Right renal cortex interstitium (tissue), 3 donors: ENCODE measurements at places on chromosomes 13 and 19. TPM values are rescaled to one million over a fixed set of nuclear protein-coding genes. Genes with fewer than 3 reads are reported as not detected.
A peak's percentile ranks its signal among the peaks of the same experiment; 100 is the strongest.

- DNase-seq: no peak
Observed at GRCh38 chr19:35670686-35671085, 4.4 kb downstream of the UPK1A start.

MYO1F gene
- 4.8 TPM for polyA plus RNA-seq

- no peak for DNase-seq
Observed at GRCh38 chr19:42226886-42227285, 6.8 kb downstream of the ZNF526 start.

ZNF708 gene
- polyA plus RNA-seq: 20.9 TPM

ANKRD24 gene
- polyA plus RNA-seq: 0.76 TPM

LYPD3 gene
- 1.2 TPM for polyA plus RNA-seq

DNA sequence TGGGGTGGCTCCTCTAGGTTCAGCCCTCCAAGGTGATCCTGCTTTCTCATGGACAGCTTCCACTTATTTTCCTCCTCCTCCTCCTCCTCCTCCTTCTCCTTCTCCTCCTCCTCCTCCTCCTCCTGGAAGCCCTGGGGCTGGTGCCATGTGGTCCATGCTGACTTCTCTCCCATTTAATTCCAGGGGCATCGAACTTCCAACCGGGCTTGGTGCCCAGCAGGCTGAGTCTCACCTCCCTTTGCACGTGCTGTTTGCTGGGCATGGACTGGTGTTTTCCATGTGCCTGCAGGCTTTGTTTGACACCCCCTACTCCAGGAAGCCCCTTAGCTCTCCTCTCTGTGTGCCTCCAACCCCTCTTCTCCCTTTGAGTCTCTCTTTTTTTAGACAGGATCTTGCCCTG lies 3.7 kb downstream of the MAST3 start:
- no peak for DNase-seq

ZNF234 gene
- 13.5 TPM for polyA plus RNA-seq

RGCC gene
- polyA plus RNA-seq: 14.0 TPM

COMMD6 gene
- 276 TPM for polyA plus RNA-seq

CEACAM16 gene
- polyA plus RNA-seq: not detected

DNA sequence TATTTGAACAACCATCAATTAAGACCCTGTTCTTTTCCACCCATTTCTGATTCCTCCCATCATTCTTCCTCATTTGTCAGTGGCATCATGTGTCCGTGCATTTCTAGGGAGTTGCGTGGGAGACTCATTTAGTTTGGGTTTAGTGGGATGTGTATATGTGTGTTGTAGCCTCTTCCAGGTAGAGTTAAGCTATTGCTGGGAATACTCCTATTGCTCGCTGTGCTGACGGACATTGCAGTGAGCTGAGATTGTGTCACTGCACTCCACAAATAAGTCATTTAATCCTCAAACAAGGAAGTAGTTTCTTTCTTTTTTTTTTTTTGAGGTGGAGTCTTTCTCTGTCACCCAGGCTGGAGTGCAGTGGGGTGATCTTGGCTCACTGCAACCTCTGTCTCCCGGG lies 42.2 kb upstream of the RCBTB2 start:
- DNase-seq: no peak

- DNase-seq: no peak
Observed at GRCh38 chr19:616062-616700, 17.2 kb downstream of the POLRMT start.

GRCh38 chr19:7861619-7862412 lies 12.4 kb downstream of the PRR36 start:
- no peak for DNase-seq

DNA sequence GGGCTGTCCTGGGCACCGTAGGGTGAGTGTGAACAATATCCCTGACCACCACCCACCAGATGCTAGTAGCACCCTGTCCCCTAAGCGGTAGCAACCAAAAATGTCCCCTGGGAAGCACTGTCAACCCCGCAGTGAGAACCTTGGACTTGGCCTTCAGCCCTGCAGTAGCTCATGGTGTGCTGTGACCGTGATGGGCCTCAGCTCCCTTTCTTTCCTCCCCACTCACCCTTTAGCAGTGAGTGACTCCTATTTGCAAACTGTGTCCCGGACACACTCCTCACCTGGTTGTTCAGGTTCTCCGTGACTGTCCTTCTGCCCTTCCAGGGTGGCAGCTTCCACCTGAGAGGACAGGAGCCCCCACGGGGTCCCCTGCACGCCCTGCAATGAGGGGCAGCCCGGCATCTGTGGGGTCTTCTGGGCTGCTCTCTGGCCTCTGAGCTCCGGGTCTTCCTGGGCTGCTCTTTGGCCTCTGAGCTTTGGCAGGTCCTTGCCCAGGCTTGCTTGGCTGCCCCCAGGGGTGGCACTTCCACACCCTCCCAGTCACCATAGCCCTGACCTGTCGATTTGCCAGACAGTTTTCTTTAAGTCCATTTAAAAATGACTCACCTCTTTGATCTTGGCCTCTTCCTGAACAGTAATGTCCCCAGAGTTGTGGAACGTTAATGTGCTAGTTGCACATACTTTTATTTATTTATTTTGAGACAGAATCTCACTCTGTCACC lies 3.8 kb downstream of the KDM4B start:
- no peak for DNase-seq

GGN gene
- polyA plus RNA-seq: 0.50 TPM

- no peak for DNase-seq
Observed at GRCh38 chr13:31595563-31595962, 143.8 kb upstream of the RXFP2 start.

JSRP1 gene
- 0.35 TPM for polyA plus RNA-seq

MCEMP1 gene
- polyA plus RNA-seq: 0.10 TPM

OLFM4 gene
- 0.40 TPM for polyA plus RNA-seq

DNA sequence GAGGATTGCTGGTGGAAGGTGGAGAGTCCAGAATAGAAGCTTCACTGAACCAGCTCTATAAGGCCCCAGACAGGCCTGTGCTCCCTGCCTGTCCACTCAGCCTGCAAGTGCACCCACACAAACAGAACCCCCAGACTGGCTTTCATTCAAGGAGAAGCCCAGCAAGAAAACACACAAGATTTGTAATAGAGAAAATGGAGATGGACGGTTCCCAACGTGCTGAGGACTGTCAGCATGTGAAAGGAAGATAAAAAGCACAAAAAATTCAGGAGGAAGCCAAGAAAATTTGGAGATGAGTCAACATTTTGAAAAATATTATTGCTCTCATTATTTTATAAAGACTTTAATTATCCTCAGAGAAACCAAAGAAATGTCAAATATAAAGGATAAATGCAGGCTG lies 218.2 kb upstream of the SLC10A2 start:
- no peak for DNase-seq

ZNF154 gene
- polyA plus RNA-seq: 27.6 TPM

- no peak for DNase-seq
Observed at GRCh38 chr13:26485786-26486185, 71.7 kb upstream of the WASF3 start.

RANBP3 gene
- polyA plus RNA-seq: 66.9 TPM

LPAR6 gene
- 56.0 TPM for polyA plus RNA-seq

NKPD1 gene
- polyA plus RNA-seq: 0.11 TPM

DNA sequence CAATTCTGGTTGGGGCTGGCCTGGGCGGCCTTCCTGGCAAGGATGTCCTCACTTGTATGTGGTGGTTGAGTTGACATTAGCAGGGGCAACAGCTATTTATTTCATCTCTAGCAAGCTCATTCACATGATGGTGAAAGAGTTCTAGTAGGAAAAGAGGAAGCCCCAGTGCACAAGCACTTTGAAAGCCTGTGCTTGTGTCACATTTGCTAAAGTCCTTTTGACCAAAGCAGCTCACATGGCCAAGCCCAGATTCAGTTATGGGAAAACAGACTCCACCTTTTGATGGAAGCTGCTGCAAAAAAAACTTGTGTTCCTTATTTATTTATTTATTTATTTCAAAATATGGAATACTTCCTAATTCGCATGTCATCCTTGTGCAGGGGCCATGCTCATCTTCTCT lies 17.2 kb downstream of the GTF2F2 start:
- DNase-seq: no peak

- DNase-seq: no peak
Observed at GRCh38 chr19:12840091-12841079, 2.1 kb downstream of the MAST1 start.

KIR2DL4 gene
- not detected for polyA plus RNA-seq

KLK6 gene
- polyA plus RNA-seq: 49.0 TPM

DNA sequence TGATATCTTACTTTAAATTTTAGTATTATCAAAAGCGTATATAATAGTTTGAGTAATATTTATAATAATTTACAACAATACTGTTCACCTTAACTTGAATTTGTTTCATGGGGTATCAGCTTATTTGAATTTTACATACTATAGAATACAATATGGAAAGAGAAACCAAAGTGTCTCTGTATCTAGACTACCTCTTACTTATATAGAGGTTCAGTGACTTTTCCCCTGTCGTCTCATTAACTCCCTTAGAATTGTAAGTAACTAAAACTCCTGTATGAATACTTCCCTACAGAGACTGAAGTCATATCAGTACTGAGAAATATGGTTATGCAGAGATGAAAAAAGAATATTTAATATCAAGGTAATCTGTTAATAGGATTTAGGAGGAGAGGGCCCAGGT lies 26.8 kb downstream of the COG6 start:
- DNase-seq: no peak

- no peak for DNase-seq
Observed at GRCh38 chr13:62512194-62513141, 1096.8 kb upstream of the PCDH20 start.

- DNase-seq: no peak
Observed at GRCh38 chr13:46896341-46897137, at the start of gene HTR2A. HTR2A (minus strand) TSS chr13:46897053; CDS start chr13:46895906, 1,147 bp downstream.

CKAP2 gene
- polyA plus RNA-seq: 63.9 TPM

GRCh38 chr13:28597641-28598040 lies 61.3 kb upstream of the POMP start:
- no peak for DNase-seq

DNA sequence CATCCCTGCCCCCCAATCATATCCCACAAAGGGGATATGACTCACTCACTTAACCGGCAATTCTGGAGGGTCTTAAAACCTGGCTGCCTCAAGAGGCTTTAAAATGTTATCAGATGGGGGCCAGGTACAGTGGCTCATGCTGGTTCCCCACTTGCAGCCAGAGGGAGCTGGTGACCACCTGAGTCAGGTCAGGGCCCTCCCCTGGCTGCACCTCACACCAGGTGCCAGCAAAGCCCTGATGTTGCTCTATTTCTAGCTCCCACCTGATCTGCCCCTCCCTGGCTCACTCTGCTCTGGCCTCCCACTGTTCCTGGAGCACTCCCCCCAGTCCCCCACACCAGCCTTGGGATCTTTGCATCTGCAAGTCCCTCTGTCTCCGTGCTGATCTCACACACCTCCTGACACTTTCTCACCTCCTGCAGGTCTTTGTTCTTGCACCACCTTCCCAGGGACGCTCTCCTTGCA lies 14.2 kb downstream of the HPN start:
- no peak for DNase-seq

TEX101 gene
- not detected for polyA plus RNA-seq

- DNase-seq: no peak
Observed at GRCh38 chr13:114065141-114065925, 67.1 kb downstream of the RASA3 start.

GRCh38 chr13:79360095-79360494 lies 46.0 kb downstream of the RBM26 start:
- no peak for DNase-seq

GRCh38 chr19:6516659-6517291 lies 14.1 kb upstream of the TNFSF9 start:
- DNase-seq: peak; percentile 75

ZNF564 gene
- 13.8 TPM for polyA plus RNA-seq

DNA sequence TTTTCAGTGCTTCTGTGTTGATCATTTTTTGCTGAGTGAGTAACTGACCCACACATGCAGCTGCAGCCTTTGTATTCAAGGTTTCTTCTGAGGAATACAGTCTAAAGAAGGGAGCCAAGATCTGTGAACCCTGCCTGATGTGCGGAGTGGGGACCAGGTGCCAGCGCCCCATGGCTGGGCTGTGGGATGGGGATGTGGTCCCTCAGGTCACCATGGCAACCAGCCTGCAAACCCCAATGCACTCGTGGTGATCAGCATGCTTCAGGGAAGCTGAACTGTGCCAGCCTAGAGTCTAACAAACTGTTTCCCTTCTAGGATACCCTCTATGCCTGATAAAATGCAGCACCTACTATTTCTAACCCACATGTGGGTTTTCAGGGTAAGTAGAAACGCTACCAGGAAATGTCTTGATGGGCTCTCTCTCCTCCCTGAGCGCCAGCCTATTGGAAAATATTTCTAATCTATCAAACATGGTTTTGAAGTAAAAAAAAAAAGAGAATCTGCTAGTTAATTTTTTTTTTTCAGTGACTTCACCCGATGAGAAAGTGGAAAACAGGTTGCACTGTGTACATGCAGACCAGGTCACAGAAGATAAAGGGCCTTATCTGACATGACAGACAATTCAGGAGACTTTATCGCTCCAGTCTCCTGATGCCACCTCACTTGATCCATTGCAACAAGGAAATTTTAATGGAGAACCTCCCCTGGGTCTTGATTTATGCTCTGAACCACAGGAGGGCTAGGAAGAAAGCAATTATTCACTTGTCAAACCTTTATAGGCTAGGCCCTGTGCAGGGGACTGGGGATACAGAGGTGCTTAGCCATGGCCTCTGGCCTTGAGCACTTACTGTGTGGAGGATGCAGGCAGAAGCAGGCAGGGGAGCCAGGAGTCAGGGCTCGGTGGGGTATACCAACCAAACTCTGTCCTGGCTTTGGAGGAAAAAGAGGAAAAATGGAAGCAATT lies 51.1 kb downstream of the RASL11A start:
- no peak for DNase-seq
